ENCODE measurements at places on chromosomes 2 and 18.

GRCh38 chr18:41353777-41354528 lies 601.1 kb upstream of the PIK3C3 start:
- DNase-seq, result no peak

DNA sequence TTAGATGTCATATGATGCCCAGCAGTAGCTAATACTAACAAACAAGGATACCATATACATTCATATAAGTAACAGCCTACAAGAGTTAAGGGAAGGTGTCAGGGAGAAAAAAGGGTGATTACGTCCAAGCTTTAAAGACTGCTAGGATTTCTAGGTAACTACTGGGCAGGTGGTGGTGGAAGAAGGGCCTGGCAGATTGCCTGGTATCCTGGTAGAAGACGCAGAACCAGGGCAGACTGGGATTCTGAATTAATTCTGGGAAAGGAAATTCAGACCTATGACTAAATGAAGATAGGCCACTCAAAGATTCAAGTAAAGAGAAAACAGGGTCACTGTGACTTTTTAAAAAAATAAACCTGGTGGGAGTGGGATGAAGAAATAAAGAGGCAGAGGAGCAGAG lies 31.9 kb downstream of the NDUFA10 start:
- no peak for DNase-seq

DNA sequence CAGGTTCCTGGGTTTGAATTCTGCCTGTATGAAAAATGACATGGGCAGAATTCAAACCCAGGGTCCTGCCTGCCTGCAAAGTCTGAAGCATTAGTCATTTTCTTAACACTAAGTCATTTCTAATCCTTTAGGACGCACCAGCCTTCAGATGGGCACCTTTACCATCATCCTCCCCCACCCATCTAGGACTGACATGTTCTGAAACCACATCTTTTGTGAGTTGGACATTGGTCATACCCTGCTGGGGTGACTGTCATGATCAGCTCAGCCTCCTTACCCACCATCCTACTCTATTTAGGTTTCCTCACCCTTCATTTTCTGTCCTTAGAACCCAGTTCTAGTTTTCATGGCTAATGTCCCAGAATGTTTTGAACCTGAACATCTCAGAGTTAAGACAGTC lies 104.9 kb downstream of the TRIB2 start:
- DNase-seq, result no peak

DNA sequence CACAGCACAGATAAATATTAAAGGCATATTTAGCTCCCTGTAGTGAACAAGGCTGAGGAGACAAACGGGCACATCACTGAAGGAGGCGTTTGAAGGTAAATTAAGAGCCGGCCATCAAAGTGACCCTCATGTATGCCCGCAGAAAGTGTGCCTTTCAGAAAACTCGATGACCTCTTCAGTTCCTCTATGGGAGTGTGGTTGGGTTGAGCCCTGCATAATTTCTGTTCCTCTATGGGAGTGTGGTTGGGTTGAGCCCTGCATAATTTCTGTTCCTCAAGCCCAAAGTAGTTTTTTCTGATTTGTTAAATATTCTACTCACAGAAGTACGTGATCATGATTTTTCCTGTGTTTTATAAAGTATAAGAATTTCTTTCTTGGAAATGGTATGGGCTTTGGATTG lies 568.5 kb downstream of the TSN start:
- DNase-seq, result no peak

DNA sequence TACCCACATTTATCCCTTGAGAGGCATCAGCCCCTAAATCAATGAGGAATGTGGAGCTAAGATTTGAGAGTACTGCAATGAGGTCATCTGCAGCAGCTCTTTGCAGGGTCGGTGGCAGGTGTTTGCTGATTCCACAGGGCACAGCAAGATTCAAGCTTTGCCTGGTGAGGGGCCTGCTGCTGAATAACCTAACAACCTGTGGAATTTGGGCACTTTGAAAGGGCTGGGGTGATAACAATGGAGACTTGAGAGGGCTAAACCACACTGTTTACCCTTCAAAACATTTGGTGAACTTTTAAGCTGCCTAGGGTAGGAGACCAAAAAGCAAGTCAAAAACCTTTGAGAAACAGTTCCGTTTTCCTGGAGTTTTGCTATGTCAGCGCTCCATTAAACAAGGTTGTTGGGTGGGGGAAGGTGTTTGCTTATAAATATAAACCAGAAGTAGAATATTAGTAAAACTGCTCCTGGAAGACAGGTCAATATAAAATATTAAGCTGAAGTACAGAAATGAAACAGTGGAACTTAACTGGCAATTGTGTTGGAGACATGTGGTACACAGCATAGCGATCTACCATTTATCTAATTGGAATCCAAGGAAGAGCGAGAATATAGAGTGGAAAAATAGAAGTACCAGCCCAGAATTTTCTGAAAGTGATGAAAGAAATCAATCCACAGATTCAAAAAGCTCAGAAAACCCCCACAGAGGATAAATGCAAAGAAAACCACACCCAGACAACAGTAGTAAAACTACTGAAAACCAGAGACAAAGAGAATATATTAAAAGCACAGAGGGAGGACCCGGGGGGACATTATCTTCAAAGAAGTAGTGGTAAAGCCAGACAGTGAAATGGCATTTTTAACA lies 15.7 kb downstream of the COPS8 start:
- DNase-seq, result no peak

DNA sequence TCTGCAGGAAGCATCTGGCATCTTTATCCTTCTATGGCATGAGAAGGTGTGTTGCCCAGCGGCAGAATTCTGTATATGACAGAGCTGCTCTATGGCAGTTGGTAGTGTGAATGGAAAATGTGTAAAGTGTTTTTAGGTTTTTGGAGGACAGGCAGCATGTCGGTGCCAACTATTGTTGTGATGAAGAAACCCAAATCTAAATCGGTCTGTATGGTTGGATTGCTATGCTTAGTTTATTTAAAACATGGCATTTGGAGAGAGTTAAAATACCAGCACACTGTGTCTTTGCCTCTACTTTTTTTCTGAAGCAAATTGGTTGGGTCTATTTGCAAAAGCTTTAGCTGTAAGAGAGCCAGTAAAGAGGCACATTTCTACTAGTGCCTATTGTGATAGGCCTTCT lies 136.7 kb downstream of the CTNNA2 start:
- DNase-seq, result no peak

GRCh38 chr2:179569831-179570233 lies 291.6 kb downstream of the ZNF385B start:
- peak; percentile 74 for DNase-seq

DNA sequence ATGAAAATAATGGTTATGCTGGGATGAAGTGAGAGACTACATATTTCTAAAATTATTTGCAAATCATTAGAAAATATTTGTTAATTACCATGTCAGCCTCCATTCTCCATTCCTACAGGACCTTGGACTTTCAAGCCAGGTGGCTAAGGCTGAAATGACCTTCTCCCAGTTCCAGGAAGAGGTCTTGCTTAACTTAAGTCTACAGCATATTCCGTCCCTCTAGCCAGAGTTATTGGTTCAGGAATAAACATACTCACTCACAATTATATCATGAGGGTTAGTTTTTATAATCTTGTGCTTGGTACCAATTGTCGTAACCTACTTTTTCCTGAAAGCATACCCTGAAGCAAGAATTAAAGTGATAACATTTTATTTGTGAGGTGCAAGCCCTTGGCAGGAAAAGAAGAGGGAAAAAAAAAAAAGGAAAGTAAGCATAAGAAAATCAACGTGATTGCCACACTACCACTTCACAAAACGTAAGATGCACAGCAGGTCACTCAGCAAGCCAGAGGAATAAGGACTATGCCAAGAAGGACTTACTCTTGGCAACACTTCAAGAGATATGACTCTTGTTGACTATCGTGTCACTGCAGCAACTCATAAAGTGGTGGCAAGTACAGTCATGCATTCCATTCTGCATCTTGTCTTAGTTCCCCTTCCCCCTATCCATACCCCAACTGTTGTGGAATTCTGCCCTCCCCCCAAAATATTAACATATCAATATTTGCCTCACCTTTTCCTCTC lies 479.1 kb downstream of the MBD2 start:
- peak; percentile 5 for DNase-seq

GRCh38 chr2:169173876-169174275 lies 104.5 kb downstream of the DHRS9 start:
- DNase-seq, result peak; percentile 3

DNA sequence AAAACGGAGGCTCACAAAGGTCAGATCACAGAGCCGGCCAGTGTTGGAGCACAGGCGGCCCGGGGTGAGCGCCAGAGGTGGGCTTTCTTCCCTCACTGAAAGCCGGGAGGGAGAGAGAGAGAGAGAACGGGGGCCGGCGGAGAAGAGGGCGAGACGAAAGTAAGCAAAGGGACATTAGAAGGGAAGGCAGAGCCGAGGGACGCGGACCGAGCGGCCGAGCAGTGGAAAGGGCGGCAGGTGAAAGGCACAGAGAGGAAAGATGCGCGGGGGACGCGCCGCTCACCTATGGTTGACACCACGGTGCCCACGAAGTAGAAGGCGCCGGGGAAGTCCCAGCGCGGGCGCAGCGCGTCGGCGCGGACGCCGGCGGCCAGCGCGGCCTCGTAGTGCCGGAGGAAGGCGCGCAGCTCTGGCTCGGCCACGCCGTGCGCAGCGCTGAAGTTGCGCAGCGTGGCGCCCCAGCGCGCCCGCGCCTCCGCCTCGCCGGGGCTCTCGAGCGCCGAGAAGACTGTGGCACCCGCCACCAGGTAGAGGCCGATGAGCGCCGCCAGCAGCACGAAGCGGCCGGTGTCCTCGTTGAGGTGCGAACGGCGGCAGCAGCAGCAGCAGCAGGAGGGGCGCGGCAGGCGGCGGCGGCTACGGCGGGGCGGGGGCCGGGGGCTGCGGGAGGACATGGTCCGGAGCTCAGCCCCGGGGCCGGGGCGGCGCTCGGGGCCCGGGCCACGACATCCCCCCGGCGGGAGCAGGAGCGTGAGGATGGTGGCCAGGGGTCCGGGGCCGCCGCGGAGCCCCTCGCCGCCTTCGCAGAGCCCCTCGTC lies 166.9 kb downstream of the MSH2 start:
- no peak for DNase-seq

GRCh38 chr2:108594982-108595464 lies 60.8 kb downstream of the LIMS1 start:
- DNase-seq, result peak; percentile 99

GRCh38 chr2:21277068-21278056 lies 153.6 kb downstream of the TDRD15 start:
- no peak for DNase-seq

DNA sequence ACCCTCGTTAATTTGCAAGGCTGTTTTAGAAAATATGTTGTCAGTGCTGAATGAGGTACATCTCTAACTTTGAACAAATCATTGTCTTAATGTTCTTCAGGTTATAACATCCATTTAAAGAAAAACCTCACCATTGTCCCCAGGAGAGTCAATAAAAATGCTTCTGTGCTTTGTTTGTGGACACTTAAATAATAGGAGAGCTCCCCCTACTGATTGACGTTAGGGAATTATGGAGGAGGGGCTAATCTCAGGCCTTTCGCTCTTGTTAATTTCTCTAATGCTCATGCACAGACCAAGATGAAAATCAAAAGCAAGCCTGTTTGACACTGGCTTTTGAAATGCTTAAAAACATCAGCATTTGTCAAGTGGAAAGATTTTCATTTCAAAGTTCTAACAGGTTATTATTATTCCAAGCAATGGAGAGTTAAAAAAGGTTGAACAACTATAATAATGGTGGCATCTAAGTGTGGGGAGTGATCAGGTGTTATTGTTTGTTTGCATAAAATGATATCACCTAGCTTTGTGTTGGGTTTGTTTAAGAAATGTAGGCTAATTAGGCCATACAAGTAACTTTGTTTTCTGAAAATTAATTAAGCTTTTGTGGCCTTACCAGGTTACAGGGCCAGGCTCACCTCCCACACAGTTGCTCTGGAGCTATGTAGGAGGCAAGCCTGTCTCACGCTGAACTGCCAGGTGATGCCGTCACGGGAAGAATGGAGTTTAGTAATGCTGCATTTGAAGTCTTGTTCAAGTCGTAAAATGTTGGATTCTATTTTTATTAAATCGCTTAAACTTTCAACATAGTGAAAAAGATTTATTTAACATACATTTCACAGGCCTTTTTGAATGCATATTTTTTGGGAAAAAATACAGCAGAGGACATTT lies 51.7 kb upstream of the SMIM21 start:
- peak; percentile 68 for DNase-seq

DNA sequence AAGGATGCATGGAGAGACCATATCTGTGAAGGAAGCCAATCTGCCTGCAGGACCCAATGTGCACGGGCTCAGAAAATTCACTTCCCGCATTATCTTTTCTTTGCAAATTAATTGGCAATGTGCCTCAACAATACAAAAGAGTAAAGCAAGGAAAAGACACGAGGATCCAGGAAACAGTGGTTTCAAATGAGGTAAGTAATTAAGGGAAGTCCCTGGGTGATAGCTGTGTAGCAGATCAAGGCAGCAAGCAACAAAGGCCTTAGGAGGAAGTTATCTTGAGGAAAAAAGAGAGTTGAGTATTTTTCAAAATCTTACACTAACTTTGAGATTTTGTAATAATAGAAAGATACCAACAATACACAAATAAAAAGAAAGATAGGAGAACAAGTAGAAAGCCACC lies 44.3 kb upstream of the TGIF1 start:
- DNase-seq, result no peak

- no peak for DNase-seq
Measured at GRCh38 chr18:58168221-58168620, 124.2 kb downstream of the NEDD4L start.

GRCh38 chr18:8732442-8733360 lies 27.3 kb downstream of the MTCL1 start:
- DNase-seq, result no peak

GRCh38 chr2:196187898-196188458 lies 16.6 kb upstream of the STK17B start:
- DNase-seq, result no peak

DNA sequence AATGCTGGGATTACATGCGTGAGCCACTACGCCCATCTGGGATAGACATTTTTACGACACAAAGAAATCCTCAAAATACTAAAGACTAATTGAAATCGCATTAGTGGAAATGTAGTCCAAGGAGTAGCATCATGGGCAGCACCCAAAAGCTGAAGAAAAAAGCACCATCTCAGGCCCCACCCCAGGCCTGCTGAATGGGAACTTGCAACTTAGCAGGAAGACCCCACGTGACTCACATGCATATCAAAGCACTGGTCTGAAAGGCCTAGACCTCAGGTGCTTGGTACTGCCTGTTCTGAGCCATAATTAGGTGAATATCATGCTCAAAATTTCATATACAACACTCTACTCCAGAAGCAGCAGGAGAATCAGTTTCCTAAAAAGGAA lies 28.9 kb downstream of the SPRED2 start:
- DNase-seq, result no peak

DNA sequence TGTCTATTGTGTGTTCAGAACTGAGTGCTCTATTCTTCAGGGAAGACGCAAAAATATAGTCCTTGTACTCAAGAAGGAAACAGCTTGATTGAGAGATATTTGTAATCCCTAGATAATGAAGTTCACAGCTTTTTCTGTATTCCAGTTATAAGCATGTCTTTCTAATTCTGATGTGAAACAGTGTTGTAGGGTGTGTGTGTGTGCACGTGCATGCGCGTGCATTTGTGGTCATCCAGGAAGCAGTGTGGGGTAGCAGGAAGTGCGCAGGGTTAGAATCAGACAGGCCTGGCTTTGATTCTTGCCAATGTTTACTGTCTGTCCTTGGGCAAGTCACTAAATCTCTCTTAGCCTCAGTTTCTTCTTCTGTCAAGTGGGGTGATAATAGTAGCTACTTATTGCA lies 87.9 kb downstream of the NPAS2 start:
- DNase-seq, result no peak

Data from EH (cell line).